ENCODE measurements at places on chromosomes 4 and X.

GRCh38 chr4:55549888-55550287 lies 3.2 kb upstream of the CLOCK start:
- peak; percentile 93 for DNase-seq

GRCh38 chr4:164765833-164766232 lies 11.9 kb downstream of the SMIM31 start:
- no peak for DNase-seq

DNA sequence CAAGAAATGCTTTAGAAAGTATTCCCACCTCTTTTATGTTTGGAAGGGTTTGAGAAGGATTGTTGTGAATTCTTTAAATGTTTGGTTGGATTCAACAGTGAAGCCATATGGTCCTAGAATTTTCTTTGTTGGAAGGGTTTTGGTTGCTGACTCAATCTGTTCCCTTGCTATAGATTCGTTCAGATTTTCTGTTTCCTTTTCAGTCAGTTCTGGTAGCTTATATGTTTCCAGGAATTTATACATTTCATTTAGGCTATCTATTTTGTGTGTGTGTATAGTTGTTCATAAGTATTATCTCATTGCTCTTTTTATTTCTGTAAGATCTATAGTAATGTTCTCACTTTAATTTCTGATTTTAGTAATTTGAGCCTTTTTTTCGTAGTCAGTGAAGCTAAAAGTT lies 114.4 kb downstream of the MSN start:
- no peak for DNase-seq

DNA sequence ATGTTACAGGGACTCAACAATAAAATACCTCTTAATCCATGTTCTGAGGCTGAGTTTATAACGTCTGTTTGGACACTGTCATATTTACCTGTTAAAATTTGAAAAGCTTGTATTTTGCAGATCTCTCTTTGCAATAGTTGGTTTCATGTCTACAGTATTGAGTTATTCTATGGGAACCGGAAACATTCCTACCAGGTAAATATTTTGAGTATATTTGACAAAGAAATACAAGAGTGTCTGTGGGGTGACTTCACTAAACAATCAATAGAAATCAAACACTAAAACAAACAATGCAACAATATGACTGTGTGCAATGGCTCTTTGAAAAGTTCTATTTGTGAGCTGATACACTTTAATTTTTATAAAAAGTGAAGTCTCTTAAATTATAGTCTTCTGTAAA lies 47.7 kb upstream of the CXCL8 start:
- no peak for DNase-seq

- DNase-seq, result no peak
These were observed 21.4 kb downstream of the MFAP3L start for GRCh38 chr4:170004651-170005295.

GRCh38 chrX:131067216-131067615 lies 9.1 kb downstream of the ARHGAP36 start:
- no peak for DNase-seq

- DNase-seq, result no peak
These were observed 97.6 kb downstream of the HMX1 start for GRCh38 chr4:8774071-8774470.

All from LoVo (cell line).